ENCODE measurements at places on chromosomes 7 and 10.

- DNase-seq, result no peak
These were observed 55.6 kb upstream of the PCBD1 start for GRCh38 chr10:70943841-70944466.

DNA sequence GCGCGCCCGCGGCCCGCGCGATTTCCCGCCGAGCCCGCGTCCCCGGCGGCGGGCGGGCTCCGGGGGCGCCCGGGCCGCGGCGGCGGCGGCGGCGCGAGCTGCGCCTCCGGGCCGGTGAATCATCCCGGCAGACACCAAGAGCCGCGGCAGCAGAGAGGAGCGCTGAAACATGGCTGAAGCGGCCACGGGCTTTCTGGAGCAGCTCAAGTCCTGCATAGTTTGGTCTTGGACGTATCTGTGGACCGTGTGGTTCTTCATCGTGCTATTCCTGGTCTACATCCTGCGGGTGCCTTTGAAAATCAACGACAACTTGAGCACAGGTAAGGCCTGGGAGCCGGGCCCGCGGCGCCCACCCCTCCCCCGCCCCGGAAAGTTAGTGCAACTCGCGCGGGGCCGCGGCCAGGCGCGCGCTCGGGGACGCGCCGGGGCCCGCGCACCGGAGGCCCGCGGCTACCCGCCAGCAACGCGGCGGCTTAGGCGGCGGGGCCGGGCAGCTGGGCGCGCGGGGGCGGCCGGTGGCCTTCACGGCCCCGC lies at the start of gene ST7:
Gene ST7 (plus strand): TSS at position 130 of the 534 bp plus-strand sequence. CDS start 40 bp downstream, at position 170.
- peak; percentile 70 for DNase-seq

DNA sequence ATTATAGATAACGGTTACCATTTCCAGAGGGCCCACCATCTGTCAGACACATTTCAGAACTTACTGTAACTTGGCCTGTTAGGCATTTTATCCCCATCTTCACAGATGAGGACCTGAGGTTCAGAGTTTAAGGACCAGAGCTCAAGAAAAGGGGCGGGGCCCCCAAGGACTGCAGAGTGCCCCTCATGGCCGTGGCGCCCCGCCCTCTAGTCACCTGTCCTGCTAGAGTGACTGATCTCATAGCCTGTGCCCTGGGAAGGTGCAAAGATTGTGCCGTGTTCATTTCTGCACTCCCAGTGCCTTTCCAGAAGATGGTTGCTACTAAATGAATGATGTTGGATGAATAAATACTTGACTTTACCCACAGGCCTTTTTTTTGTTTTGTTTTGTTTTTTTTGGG lies 107.0 kb downstream of the XRCC2 start:
- DNase-seq, result no peak

- DNase-seq, result no peak
These were observed 23.2 kb downstream of the NOLC1 start for GRCh38 chr10:102175415-102175814.

DNA sequence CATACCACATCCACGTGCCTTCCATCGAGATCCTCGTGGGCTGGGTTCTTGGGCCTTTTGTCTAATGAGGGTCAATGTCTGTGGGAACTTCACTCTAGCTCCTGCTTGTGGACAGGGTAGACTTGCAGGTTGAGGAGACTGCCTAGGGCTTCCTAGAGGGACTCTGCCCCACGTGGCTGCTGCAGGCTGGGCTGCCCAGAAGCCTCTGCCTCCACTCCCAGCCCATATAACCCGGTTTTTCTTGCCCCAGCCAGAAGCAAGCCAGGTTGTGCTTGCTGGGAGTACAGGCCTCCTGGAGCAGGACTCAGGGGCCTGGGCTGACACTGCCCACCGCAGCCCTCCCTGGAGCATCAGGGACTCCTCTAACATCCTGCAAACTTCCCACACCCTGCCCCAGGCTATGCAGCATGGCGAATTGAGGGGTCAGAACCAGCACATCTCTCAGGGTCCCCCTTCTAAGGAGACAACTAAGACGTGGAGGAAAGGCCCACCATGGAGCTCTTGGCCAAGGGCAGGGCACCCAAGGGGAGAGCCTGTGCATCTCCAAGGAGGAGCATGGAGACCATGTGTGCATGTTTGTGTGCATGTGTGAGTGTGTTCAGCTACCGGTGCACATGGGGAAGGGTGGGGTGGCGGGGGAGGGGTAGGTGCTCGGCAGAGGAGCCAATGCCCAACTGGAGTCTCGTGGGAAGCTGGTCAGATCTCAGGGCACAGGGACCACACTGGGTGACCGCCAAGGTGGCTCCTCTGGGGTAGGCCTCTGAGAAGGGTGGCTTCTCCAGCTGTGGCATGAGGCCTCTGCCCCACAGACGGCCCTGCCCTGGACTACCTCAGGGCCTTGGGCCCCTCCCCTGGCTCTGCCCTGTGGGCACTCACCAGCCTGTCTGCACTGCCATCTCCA lies 62.6 kb downstream of the RASGEF1A start:
- peak; percentile 9 for DNase-seq

GRCh38 chr7:45136106-45137060 lies 21.2 kb upstream of the RAMP3 start:
- DNase-seq, result peak; percentile 66

DNA sequence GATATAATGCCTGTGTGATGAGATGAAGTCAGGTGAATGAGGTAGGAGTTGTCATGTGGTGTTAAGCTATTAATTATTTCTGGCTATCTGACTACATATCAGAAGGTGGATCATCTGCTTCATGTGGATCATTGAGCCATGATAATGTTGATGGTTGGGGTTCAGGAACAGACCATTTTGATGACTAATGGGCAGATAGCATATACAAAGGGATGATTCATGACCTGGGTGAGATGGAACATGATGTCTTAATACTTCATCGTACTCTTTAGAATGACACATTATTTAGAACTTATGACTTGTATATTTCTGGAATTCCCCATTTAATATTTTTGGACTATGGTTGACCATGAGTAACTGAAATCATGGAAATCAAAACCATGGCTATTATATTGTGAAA lies 155.1 kb downstream of the OR13A1 start:
- DNase-seq, result no peak

DNA sequence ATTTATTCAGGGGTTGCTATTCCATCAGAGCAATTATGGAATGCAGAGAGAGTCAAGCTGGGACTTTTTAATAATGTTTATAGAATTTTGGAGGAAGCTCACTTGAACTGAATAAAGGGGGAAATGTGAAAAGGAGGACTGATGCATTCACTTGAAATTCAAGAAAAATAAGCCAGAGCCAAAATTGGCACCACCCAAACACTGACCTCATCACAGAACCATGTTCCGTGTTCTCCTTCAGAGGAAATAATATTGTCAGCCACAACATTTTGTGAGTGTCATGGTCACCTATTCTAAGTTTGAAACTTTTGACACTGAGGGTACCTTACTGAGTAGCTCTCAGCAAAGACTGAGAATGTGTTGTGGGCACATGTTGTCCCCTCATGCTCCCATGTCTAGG lies 207.0 kb downstream of the ANK3 start:
- DNase-seq, result no peak

- no peak for DNase-seq
These were observed 173.4 kb downstream of the CACNB2 start for GRCh38 chr10:18313626-18314025.

DNA sequence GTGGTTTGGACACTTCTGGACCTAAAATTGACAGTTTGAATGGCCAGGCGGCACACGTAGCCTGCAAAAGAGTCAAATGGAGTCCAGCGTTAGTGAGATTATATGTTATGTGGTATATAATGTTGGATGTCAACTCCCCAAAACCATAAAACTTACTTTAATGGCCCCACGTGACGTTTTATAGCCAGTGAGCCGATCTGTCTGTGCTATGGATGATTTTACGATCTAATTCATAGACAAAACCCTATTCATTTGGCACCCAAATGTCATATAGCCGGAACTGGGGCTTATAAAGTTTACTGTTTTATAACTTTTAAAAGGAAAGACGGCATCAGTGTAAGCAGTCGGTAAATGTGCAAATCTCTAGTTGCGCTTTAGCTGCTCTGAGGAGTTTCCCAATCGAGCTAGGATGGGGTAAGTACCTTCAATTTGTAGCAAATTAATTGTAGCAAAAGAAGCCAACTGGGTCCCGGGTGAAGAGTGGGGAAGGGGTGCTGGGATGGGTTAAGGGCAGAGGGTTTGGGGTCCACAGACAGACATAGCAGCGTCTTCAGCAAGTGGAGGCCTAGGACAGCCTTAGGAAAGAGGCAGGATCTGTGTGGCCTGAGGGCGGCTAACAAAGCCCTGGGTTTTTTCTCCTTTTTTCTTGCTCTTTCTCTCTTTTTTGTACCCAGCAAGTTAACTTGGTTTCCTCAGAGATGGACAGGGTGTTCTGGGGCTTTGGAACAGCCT lies 3.2 kb downstream of the HOXA5 start:
- no peak for DNase-seq

DNA sequence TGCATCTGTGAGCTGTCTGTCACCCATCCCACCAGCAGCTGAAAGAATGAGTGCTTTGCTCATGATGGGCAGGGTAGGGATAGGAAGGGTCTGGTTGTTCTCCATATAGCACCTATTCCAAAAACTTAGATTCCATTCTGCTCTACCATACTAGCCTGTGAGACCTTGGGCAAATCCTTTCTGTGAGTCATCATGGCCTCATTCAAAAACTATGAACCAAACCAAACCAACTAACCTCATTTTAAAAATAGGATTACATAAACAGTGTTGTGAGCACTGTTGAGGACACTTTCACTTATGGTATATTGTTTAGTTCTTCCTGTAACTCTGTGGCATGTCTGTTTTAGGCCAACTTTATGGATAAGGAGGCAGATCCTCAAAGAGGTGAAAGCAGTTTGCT lies 30.9 kb upstream of the STEAP4 start:
- no peak for DNase-seq

- no peak for DNase-seq
These were observed 223.5 kb downstream of the CCDC3 start for GRCh38 chr10:12777840-12778585.

- DNase-seq, result no peak
These were observed 373.4 kb upstream of the PCDH15 start for GRCh38 chr10:55174419-55174818.

DNA sequence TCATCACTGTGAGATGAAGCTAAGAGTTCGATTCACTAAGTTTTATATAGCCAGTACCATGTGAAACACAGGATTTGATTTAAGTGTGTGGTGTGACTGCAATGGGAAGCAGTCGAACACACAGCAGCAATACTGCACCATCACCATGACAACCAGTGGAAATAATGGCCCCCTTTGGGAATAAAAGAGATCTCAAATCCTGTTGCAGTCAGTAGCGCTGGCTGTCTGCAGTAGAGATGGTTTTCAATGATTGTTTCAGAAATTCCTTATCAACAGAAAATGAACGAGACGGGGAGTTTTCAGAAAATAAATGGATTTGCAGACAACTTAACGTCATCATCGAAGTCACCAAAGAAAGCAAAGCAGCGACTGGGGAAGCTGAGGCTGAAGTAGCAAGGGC lies 91.0 kb downstream of the PTPRE start:
- no peak for DNase-seq

DNA sequence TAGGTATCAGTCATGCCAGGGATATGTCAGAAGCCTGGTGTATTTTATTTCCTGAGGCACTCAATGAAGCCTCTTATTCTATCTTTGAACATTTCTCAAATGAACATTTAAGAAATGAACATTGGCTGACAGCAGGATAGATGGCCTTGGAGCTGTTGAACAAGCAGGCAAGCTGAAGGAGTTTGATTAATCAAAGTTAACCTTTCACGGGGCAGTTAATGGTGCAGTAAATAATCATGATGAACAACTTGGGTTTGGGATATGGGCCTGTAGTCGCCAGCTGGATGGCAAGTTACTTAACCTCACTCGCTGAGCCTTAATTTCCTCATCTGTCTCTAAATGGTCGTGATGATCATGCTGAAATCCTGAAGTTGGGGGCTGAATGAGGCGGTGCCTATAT lies 333.0 kb downstream of the SFMBT2 start:
- no peak for DNase-seq

DNA sequence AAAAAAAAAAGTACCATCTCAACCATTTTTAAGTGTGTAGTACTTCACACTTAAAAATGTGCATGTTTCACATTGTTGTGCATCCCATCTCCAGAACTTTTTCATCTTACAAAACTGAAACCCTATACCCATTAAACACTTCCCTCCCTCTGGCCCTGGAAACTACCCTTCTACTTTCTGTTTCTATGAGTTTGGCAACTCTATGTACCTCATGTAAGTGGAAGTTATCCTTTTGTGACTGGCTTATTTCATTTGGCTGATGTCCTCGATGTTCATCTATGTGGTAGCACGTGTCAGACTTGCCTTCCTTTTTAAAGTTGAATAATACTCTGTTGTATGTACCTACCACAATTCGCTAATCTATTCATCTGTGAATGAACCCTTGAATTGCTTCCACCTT lies 12.2 kb downstream of the KCNMA1 start:
- DNase-seq, result no peak

GRCh38 chr10:46556515-46557318 lies at the start of gene GPRIN2:
GPRIN2 (minus strand) TSS chr10:46556658; CDS start chr10:46550736, 5,922 bp downstream.
- DNase-seq, result peak; percentile 15

- DNase-seq, result no peak
These were observed 67.3 kb downstream of the DAGLB start for GRCh38 chr7:6380310-6381095.

DNA sequence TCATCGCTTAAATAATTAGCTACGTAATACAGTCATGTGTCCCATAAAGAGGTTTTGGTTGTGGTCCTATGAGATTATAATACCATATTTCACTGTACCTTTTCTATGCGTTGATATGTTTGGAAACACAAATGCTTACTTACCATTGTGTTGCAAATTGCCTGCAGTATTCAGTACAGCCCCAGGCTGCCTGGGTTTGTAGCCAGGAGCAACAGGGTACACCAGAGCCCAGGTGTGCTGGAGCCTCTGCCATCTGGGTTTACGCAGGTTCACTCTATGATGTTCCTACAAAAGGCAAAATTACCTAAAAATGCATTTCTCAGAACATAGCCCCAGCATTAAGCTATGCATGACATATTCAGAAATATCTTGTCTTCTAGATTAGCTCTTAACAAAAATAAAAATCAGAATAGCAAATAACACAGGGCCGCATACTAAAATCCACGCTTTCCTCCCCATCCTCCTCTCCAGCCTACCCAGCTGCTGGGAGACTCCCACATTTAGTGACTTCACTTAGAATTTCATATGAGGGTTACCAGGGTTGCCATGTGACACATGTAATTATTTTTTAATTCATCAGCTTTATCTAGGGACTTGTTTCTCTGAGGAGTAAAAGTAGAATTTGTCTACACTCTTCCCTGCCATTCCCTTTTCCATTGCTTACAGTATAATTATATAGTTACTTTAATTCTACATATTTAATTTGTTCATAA lies 559.0 kb upstream of the ADARB2 start:
- DNase-seq, result no peak

DNA sequence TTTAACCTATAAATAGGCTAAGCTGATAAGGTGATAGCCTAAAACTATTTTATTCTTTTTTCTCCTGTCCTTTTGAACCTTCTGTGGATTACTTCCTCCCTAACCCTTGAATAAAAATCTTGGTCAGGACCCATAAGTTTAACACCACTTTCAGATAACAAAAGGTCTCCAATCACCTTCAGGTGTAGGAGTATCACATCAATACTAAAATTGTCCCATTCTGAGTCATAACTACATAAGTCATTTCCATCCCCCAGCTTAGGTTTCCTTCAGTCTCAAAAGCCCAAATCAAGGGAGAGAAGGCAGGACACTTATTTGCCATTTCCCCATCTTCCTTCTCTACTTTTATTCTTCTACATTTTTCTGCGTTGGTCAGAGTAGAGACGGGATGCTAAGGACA lies 56.9 kb upstream of the WNT16 start:
- DNase-seq, result no peak
